CD4-positive, alpha-beta T cell treated with Interleukin-4 for 1 hour (primary cell): ENCODE measurements at places on chromosomes 3 and 15.

DNA sequence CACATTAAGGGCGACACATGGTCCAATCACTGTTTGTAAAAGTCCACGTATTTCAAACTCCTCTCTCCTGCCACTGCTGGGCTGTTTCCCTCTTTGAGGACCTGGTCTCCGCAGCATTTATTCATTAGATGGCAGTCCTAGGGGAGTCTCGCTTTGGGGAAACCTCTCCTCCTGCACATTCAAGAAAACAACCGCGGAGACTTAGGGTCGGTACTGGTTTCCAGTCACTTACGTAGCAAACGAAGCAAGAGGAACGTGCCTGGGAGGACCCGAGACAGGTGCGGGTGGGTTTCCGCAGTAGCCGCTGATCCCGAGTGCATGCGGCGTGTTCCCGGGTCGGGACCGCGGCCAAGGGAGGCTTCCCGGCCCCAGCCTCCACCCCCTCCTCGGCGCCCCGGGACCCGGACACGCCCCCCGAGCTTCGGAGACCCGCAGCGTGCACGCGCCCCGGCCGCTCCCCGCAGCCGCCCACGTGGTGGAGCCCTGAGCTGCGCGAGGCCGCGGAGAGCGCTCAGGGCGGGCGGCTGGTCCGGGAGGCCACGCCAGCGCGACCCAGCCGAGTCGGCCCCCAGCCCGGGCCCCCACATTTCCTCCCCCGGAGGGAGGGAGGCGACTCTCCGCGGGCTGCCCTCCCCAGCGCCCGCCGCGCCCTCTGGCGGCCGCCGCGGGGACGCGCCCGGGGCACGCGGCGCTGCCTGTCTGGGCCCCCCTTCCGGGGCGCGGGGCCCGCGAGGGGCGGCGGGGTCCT lies 1.1 kb upstream of the IGF1R start:
- DNase-seq: peak; percentile 57

GRCh38 chr15:50542887-50543210 lies 3.6 kb downstream of the USP50 start:
- DNase-seq: no peak

GRCh38 chr3:100545371-100545770 lies 53.0 kb downstream of the TMEM45A start:
- DNase-seq: no peak

DNA sequence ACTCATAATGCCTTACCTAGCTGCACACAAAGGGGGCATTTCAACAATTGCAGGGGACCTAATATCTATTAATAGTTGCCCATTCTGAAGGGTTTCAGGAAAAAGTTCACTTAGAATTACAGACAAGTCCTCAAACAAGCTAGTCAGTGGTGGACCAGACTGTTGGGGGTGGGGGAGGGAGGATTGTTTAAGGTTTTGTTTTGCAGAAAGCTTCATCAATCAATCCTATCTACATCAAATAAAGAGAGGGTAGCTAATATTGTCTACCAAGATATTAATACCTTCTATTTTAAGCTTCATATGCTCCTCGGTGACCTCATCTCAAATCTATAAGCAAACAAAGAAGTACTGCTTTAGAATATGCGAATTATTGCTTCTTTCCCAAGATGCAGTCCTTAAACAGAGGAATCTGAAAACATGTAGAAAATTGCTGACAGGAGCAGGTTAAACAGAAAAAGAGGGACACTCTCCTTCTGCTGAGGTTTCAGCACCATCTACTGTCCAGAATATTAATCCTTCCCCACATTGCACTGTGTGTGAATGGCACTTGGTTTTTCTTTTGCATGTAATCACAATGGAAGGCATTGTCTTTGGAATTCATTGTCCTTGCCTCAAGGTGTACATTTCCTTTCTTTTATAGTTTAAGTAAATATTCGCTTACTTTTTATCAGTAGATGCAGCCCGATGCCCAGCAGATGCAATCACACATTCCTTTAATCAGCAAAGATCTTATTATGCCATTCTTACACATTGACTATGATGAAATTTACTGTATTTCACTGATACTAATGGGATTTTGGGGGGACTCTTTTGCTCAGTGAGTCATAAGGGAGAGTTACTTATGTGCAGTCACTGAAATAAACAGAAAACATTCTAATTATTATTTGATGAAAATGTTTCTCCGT lies 94.7 kb downstream of the IL5RA start:
- DNase-seq: no peak

DNA sequence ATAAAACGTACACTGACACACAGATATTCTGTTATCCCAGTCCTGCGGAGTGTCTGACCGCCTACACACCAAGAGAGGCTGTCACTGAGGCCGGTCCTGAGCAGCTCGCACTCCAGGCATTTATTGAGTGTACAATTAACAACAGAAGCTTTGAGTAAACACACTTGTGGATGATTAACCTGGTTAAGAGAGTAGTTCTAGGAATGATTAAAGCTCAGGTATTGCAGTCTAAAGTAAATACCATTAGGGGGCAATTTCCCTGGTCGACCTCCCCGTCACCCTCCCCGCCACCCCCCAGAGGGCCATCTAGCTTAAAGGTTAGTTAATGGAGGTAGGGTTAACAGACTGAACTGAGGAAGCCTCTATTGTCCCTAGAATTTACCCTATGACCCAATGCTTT lies 1278.5 kb downstream of the NSUN3 start:
- no peak for DNase-seq
